Placental pericyte (primary cell): ENCODE measurements at places on chromosomes 6 and 20. TPM values are rescaled to one million over a fixed set of nuclear protein-coding genes. Genes with fewer than 3 reads are reported as not detected.

MDFI gene
- total RNA-seq = 0.14 and 0.22 TPM in 2 replicates

MOXD1 gene
- 9.9 and 25.2 TPM in 2 replicates for total RNA-seq

NKAPL gene
- 1.1 and 1.5 TPM in 2 replicates for total RNA-seq

PAX1 gene
- total RNA-seq = not detected in 2 replicates

CNKSR3 gene
- total RNA-seq = 3.1 and 7.4 TPM in 2 replicates

MDC1 gene
- total RNA-seq = 4.4 and 14.3 TPM in 2 replicates

PLEKHG1 gene
- 1.3 and 2.0 TPM in 2 replicates for total RNA-seq

APOM gene
- 0.72 and 3.3 TPM in 2 replicates for total RNA-seq

SLC17A4 gene
- not detected in 2 replicates for total RNA-seq

VWA7 gene
- total RNA-seq = 0.14 and 0.44 TPM in 2 replicates

MROH8 gene
- 1.7 and 7.9 TPM in 2 replicates for total RNA-seq

CTCFL gene
- under 0.01 TPM in 1 of 2 replicates, not detected in the other for total RNA-seq

VGLL2 gene
- not detected in 2 replicates for total RNA-seq

MAP7 gene
- total RNA-seq = 1.0 and 1.1 TPM in 2 replicates

GJA10 gene
- not detected in 2 replicates for total RNA-seq

SIRPG gene
- not detected in 2 replicates for total RNA-seq

TTK gene
- 1.5 and 54.8 TPM in 2 replicates for total RNA-seq

RIMS1 gene
- total RNA-seq = 0.29 TPM in 1 of 2 replicates, not detected in the other

IL20RA gene
- 0.14 TPM in 1 of 2 replicates, not detected in the other for total RNA-seq

VARS1 gene
- total RNA-seq = 51.6 and 105 TPM in 2 replicates

MLIP gene
- 0.44 TPM in 1 of 2 replicates, not detected in the other for total RNA-seq

ENPP1 gene
- 12.5 and 67.4 TPM in 2 replicates for total RNA-seq

TREML1 gene
- not detected in 2 replicates for total RNA-seq

MUC21 gene
- not detected in 2 replicates for total RNA-seq

SEMG1 gene
- not detected in 2 replicates for total RNA-seq

MGME1 gene
- total RNA-seq = 9.0 and 21.8 TPM in 2 replicates

BIRC7 gene
- 0.29 and 1.3 TPM in 2 replicates for total RNA-seq

OXT gene
- not detected in 2 replicates for total RNA-seq

RAB23 gene
- total RNA-seq = 44.0 and 46.8 TPM in 2 replicates

FAM209A gene
- not detected in 2 replicates for total RNA-seq

IFNGR1 gene
- 29.9 and 33.0 TPM in 2 replicates for total RNA-seq

TNFRSF21 gene
- 76.2 and 176 TPM in 2 replicates for total RNA-seq

CST7 gene
- total RNA-seq = not detected in 2 replicates
